NCI-H2171 (cell line): ENCODE measurements at places on chromosomes 11 and 22.

DNA sequence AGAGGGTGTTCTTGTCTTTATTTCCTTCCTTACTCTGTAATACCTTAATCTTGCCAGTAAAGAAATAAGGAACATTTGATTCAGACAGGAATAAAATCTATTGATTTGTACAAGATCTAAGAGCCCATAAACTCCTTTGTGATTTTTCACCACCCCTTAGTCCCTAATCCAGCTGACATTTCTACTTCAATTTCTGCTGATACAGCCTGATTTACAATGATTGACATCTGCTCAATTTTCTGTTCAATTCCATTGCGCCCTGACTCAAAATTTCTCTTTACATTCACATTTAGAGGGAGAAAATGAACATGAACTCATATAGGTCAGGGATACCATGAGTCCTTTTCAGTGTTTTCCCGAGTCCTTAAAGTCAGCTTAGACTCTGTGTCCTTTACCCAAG is 27.2 kb upstream of the TMEM123 start:
- DNase-seq, result no peak

DNA sequence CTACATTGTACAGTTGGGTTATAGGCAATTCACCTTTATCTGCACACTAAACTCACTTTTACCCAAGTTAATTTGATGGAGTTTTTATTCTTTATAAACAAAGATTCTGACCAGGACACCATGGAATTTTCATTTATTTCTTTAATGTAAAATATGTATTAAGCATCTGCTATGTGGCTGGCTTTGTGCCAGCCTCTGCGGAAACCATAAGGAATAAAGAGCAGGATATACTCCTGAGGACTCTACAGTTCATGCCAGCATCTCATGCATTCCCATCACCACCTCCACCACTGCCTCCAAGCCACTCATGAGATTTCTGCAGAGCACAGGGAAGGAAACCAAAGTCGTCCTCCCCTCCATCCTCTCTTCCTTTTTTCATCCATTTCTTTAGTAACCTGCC is 100.0 kb upstream of the DBX1 start:
- no peak for DNase-seq

DNA sequence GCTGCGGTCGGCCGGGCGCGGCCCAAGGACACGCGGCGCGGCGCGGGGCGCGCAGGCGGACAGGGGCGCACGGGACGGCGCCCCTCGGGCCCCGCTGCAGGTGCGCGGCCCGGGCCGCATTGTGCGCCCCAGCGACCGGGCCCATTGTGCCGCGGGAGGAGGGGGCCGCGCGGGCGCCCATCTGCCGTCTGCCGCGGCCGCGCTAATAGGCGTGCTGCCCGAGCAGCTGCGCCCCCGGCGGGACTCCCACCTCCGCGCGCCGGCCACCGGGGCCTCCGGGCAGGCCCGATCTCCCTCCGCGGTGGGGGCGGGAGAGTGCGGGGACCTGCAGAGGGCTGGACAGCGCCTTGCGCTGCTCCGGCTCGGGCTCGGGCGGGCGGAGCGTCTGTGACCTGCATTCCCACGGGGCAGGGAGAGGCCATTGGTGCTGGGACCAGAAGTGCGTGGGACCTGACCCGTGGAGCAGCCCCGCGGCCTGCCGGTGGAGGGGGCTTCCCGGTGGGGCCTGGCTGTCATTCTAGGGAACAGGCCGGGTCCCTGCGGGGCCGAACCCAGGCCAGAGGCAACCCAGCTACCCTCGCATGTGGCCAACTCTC is 933 bp downstream of the BRSK2 start:
- DNase-seq, result no peak

DNA sequence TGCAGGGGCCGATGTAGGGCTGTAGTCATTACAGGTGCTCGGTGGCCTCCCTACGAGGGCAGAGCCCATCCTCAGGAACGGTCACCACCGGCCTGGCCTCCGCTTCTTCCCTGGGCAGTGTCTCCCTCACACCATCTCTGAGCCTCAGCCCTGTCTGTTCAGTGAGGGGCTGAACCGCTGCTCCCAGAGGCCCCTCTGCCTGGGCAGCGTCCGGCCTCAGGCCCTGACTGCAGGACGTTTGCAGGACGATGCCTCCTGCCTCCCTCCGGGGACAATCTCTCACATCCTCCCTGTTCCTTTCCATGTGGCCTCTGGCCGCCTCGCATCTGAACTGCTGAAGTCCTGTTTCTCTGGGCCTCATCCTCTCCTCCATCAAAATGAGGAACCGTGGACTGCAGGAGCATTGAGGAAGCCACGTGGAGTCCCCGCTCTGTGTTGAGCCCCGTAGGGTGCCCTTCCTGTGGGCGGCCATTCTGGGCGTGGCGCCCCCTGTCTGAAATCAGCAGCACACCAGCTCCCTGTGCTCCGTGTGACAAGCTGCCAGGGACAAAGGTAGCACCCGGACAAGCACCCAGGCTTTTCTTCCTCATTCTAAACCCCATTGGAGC is 933.5 kb downstream of the BRD1 start:
- DNase-seq, result no peak

DNA sequence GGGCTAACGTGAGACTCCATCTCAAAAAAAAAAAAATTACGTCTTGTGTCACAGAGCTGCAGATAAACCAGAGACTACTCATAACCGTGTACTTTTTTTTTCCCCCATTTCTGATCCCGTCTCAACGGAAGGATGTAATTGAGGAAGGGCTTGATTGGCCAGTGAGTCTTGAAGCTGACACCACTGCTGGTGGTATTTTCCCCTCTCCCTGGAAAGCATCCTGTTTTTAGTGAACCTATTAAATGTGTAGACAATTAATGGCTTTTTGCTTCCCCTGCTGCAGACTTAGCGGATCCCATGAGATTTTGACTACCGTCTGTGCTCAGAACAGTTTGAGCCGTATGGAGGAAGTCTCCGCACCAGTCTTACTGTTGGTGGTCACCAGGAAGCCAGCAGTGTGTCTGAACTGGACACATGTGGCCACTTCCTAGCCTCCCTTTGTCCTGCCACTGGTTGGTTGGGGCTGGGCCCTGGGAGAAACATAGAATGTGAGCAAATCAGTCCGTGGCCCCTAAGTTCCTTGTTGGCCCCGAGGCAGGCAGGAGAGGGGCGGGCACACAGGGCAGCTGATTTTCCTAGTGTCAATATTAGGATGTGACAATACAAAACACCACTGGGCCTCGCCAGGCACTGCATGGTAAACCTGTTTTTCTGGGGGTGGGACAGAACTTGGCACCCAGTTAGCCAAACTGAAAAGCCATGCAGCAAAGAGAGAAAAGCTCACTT is 3.1 kb downstream of the BIK start:
- no peak for DNase-seq

GRCh38 chr11:80636999-80637398 is 1196.2 kb upstream of the TENM4 start:
- DNase-seq, result no peak

GRCh38 chr11:133821776-133822175 is 23.5 kb downstream of the SPATA19 start:
- DNase-seq, result no peak

- no peak for DNase-seq
Measured at GRCh38 chr11:83713708-83714107, 427.5 kb upstream of the CCDC90B start.

- DNase-seq, result no peak
Measured at GRCh38 chr11:68798221-68798813, 43.4 kb downstream of the CPT1A start.

- no peak for DNase-seq
Measured at GRCh38 chr11:66861774-66862558, 5.1 kb downstream of the LRFN4 start.

DNA sequence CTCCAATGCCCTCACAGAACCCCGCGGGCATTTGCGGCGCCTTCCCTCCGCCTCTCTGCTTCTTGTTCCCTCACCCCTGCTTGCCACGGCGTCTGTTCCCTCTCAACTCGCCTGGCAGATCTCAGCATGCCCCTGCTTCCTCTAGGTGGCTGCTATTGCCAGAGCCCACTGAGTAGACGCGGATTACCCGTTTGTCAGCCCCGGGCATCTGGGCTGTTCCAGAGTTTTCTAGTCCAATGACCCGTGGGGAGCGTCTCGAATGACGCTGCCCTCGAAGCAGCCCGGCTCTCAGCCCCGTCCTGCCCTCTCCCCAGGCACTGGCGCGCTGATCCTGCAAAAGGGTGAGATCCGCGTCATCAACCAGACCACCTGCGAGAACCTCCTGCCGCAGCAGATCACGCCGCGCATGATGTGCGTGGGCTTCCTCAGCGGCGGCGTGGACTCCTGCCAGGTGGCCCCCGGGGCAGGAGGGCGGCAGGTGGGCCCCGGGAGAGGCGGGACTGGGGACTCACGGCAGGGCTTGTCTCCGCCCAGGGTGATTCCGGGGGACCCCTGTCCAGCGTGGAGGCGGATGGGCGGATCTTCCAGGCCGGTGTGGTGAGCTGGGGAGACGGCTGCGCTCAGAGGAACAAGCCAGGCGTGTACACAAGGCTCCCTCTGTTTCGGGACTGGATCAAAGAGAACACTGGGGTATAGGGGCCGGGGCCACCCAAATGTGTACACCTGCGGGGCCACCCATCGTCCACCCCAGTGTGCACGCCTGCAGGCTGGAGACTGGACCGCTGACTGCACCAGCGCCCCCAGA is 49.7 kb downstream of the ST14 start:
- no peak for DNase-seq

GRCh38 chr11:18408558-18409291 is 3.4 kb upstream of the LDHC start:
- no peak for DNase-seq

GRCh38 chr11:88194990-88195389 is 19.7 kb upstream of the RAB38 start:
- DNase-seq, result no peak

DNA sequence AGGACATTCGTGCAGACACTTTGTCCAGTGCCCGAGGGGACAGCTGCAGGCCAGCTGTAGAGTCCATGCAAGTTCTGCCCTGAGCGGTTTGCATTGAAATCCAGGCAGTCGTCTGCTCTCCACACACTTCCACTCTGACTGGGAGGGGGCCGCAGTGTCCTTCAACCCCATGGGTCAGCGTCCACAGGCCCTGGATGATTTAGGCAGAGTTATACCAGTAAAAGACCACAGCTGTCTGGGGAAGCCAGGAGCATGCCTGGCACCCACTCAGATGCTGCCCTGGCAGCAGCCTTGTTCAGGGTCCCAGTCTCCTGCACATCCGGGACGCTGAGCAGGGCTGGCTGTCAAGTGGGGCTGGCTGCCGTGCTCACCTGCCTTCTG is 26.5 kb downstream of the KRTAP5-5 start:
- DNase-seq, result no peak

DNA sequence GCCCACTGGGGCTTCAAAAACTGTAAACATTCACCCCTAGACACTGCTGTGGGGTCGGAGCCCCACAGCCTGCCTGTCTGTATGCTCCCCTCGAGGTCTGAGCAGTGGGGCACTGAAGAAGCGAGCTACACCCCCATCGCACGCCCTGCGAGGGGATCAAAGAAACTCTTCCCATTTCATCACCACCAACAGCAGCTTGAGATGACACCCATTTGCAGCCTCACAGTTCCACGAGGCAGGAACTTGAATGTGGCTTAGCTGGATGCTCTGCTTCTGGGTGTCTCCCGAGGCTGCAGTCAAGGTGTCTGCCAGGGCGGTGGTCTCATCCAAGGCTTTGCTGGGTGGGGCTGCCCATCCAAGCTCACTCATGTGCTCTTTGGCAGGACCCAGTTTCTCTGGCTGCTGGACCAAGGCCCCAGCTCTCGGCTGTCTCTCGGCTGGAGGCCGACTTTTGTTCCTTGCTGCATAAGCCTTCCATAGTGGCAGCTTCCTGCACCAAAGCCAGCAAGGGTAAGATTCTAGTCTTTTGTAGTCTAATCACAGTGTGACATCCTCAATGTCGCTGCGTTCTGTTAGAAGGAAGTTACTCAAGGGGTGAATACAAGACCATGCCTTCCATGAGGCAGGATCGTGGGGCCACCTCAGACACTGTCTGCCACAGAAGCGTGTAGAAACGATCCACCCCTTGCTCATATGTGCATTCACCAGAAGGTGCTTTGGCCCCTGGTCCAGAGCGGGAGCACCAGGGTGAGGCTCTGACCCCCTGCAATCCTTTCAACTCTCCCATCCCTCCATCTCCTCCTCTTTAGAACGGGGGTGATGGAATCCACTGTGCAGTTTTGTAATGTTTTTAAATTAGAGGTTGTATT is 46.2 kb upstream of the SEPTIN5 start:
- no peak for DNase-seq

DNA sequence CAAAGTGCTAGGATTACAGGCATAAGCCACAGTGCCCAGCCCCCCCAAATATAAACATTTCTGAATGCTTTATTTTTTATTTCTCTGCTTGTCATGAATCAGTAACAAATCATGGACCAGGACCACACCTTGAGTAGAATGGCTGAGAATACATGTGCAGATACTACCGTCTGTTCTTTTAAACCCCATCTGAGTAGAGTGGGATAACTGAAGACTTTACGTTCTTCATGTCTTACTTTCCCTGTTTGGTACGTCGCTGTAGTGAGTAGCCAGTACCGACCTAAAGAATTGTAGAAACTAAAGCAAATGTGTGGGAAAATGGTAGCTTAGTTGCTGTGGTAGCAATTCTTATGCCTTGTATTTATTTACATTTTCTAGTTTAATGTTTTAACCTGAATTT is 29.9 kb downstream of the MED17 start:
- no peak for DNase-seq

DNA sequence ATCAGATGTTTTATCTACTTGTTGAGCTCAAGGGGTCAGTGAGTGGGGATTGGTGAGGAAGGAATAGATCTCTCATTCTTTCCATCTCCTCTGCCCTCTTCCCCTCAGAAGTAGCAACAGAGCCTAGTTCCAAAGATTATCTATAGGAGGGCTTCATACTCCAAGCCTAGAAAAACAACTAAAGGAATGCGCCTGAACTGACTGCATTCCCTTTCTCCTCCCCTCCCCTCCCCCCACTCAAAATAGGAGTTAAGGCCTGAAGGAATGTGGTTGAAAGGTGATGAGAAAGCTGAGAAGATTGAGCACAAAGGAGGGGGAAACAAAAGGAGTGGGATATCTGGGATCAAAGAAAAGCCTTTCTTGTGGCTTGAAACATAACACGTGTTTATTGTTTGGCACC is 10.5 kb downstream of the EMSY start:
- DNase-seq, result no peak

DNA sequence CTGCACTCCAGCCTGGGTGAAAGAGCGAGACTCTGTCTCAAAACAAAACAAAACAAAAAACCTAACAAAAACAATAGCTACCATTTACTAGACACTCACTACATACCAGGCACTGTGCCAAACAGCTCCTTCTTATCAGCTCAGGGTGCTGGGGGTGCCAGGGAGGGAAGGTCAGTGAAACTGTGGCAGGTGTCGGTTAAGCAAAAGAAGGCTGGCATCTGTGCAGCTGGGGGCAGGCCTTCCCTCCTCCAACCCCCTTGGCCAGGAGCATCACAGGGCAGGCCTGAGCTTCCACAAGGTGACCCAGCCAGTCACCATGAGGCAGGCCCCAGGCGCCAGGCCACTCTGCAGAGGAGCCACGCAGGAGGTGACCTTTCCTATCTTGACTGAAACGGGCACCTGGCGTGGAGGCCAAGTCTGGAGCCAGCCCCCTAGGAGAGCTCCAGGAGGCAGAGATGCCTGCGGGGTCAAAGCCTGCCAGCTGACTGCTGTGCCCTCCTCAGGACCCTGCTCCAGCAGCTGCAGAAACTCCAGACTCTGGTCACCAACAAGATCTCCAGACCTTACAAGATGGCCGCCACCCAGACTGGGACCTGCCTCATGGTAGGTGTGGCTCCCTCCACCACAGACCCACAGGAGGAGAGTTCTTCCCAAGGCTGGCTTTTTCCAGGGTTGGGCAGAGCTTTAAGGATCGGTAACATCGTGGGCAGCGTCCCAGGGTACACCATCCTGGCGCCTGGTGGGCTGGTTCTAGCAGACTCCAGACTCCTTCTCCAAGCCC is 31.3 kb upstream of the DGKZ start:
- peak; percentile 7 for DNase-seq
